D341Med (cell line): ENCODE measurements at places on chromosomes 11 and 22.

DNA sequence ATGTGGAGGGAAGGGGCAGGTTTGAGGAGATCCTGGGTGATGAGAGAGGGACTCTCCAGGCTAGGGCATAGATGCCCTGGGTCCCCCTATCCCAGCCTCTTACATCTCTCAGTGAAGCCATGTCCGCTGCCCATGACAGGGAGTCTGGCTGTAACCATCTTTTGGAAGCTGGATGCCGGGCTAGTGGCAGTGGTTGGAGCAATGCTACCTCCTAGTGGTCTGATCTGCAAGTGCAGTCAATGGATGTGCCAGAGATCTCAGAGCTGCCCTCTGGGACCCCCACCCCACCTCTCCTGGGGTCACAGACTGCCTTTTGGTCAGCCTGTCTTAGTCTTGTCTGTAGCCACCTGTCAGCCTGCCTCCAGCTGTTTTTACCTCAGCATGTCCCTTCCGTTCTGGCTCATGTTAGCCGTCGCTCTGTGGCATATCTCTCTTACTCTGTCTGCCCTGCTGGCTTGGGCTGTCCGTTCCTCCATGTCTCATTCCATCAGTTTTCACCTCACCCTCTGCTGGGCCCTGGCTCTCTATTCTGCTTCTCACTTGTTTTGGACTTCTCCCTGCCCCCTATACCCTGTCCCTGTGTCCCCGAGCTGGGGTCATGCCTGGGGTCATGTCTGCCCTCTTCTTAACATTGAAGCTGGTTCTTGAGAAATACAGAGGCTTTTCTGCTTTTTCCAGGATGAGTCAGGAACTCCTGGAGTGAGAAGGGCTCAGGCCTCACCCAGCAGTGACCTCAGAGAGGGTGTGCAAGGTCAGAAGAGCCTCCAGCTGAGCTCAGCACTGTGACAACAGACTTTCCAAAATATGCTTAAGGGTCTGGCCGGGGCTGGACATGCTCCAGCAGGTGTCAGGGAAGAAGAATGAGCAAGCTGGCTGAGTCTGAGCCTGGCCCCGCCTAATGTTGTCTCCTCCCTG lies 52.0 kb upstream of the THY1 start:
- peak; percentile 82 for DNase-seq

DNA sequence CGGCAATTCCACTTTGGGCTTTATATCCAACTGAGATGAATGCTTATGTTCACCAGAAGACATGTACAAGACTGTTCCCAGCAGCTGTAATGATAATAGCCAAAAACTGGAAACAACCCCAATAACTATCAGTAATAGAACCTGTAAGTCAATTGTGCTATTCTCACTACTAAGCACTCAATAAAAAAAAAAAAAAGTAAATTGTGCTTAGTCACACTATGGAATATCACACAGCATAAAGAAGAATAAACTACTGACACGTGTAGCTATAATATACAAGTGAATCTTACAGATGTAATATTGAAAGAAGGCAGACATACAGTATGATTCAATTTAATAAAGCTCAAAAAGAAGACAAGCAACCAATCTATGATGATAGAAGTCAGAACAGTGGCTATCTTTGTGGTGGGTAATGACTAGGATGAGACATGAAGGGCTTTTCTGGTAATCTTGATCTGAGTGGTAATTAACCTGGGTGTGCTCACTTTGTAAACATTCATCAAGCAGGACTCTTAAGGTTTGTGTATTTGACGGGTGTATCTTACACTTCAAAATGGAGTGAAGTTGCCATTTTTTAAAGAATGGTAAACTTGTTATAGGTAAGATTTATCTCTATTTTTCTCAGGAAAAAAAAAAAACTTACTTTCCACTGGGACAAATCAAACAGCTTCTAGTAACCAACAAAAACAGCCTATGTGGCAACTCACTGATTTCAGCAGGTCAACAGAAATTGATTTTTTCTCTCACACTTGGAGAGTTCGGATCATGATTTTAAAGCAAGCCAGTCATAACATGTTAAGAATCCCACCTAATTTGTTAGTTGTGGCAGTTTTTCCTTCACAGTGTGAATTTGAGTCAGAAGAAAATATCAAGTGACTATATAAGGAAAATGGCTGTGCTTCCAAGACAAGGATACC lies 84.2 kb downstream of the CCDC83 start:
- no peak for DNase-seq

GRCh38 chr11:134248910-134249480 lies 4.2 kb downstream of the THYN1 start:
- no peak for DNase-seq

DNA sequence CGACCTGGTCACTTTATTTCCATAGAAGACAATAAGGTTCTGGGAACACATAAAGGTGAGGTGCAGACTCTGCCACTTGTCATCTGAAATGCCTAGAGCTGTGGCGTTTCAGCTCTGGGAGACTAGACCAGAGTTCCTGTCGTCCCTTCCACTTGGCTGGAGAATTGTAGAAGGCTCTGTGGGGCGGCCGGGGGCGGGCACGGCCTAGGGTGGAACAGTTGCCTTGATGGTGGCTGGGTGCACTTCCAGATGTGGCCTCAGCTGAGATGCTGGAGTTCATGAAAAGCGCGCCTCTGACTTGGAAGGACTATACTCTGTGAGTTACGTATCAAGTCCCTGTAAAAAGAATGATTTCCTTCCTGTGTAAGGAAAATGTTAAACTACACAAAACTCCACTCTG lies 16.8 kb downstream of the TRMU start:
- no peak for DNase-seq

- DNase-seq, result no peak
Measured at GRCh38 chr11:124842305-124842704, 22.9 kb upstream of the ROBO3 start.

- DNase-seq, result no peak
Measured at GRCh38 chr11:10285148-10285802, 8.7 kb downstream of the SBF2 start.

GRCh38 chr11:118918128-118918685 lies 7.5 kb downstream of the BCL9L start:
- no peak for DNase-seq

DNA sequence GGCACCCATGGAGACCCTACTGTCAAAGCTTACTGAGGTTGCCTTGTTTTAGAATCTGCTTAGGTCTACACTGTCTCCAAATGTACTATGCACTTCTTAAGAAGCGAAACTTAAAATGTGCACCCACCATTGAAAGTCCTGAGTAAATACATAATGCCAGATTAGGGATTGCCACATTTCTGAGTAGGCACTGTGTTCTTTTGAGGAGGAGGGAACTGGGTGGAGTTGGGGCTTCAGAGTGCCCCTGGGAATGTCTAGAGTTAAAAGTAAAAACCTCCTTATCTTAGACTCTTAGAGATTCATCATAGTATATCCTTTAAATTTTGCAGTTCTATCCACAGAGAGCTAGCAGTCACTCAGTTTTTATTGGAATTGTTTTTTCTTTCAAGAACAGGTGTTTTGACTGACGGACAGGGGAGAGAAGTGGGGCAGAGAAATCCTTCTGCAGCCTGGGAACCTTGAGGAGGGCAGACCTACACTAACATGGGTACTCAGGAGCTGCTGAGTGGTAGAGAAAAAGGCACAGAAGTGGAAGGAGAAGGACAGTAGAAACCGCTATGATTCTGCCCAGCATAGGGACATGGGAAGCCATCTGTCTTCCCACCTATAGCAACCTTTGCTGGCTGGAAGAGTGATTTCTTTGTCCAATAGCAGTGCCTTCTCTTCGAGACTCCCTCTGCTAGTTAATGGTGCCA lies 33.4 kb upstream of the MICAL2 start:
- DNase-seq, result no peak

DNA sequence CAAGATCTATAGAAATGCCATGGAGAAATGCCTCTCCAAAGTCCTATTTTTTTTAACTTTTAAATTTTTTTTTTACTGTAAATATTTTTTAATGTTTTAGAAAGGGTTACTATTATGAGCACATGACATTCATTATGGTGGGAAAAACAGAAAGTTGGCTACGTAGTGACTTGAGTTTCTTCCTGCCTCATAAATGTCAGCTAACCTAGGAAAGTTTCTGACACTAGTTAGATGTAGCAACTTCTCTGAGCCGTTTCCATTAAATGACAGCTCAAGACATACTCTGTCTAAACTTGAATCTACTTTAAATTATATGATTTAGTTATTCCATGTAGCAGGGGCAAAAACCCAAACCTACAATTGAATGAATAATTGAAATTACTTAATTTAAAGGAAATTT lies 18.4 kb upstream of the CTSC start:
- no peak for DNase-seq

- peak; percentile 35 for DNase-seq
Measured at GRCh38 chr11:66334605-66335442, 1.4 kb downstream of the RIN1 start.

DNA sequence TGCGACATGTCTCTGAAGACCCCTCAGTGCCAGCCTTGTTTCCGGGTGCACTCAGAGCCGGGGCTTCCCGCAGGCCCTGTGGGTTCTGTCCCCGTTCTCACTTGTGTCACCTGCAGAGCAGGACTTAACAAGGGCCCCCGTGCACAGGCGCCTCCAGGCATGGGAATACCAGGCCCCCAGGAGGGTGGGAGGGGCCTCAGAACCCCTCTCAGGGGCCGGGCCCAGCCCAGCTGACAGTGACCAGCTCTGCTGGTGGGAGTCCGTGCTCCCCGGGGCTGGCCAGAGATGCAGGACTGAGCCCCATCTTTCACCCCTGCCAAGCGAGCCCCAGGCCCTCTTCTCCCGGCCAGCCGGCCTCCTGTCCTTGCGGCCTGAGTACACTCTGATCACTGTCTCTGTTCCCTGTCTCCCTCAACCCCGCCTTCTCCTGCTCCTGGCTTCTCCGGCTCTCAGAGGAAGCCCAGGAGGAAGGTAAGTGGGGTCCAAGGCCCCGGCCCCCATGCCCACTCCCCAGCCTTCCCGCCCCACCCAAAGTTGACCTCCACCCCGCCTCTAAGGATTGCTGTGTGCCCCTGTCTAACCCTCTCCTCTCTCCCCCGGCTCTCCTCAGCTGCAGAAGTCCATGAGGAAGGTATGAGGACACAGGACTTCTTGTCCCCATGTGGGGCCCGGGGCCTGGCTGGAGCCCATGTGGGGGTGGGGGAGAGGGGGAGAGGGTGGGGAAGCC lies 5.3 kb downstream of the TNNT3 start:
- no peak for DNase-seq

DNA sequence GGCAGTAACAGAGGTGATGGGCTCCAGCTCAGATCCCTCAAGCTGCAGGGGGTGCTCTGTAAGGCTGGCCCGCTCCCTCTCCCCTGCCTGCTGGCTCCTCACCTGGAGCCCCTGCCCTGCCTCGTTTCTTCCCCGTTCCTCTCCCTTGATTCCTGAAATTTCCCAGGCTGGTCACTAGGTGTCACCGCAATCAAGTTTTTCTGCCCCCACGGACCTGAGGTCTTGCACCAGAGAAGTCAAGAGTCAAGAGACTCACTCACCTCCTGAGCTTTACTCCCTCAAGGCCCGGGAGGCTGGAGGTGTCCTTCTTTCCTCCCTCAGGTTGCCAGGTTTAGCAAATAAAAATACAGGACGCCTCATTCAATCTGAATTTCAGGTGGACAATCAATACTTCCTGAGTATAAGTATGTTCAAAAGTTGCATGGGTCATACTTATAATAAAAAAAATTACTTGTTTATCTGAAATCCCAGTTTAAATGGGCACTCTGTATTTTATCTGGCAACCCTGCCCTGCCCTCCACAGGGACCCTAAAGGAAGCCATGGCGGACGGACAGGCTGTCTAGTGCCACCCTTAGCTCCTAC lies 69.2 kb downstream of the SCUBE1 start:
- peak; percentile 85 for DNase-seq

DNA sequence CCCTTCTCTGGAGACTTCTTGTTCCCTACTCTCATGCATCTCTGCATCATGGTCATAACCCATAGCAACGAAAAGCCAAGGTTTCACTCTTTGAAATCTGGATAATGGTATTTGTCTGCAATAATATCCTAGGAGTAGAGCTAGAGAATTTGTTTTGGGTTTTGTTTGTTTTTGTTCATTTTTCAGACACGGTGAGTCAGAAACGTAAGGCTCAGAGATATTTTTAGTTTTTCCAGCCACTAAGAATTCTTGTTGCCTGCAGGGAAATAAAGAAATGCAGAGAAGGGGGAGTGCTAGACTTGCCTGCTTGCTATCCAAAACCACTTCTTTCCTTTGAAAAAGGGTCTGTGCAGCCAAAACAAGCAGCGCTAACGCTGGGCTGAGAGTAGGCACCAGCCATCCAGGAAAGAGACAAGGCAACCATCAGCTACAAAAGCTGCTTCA lies 26.0 kb downstream of the POU2AF3 start:
- DNase-seq, result no peak

DNA sequence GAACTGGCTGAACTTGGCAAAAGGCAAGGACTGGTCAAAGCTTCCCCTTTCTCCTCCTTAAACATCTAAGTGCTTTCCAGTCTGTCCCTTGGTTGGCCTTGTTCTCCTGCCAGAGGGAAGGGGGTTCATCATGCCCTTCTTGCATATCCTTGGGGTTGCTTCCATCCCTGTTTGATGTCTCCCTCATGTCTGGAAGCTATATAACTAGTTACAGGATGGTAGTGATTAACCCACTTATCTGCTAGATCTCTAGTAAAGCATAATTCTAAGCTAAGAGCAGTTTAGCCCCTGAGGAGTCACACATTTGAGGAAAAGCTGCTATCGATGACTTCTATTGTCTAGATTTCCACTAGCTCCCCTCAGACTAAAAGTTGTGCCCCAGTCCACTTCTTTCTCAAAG lies 22.9 kb downstream of the APOL5 start:
- no peak for DNase-seq

DNA sequence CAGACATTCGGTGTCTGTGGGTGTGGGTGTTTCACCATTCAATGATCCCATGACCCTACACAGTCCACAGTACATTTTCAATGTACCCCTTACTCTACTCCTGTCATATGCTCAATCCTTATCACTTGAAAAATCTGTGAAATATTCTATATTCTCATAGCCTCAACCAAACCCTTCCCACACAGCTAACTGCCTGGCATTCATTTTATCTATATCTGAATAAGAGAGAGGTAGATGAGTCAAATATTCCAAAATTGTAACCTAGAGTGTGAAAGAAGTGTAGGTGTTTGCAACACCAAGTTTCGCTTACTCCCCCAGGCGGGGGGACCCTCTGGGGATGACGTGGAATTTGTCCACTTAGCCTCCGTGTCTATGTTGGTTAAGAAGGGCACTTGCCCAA lies 354.8 kb downstream of the ETS1 start:
- DNase-seq, result no peak

DNA sequence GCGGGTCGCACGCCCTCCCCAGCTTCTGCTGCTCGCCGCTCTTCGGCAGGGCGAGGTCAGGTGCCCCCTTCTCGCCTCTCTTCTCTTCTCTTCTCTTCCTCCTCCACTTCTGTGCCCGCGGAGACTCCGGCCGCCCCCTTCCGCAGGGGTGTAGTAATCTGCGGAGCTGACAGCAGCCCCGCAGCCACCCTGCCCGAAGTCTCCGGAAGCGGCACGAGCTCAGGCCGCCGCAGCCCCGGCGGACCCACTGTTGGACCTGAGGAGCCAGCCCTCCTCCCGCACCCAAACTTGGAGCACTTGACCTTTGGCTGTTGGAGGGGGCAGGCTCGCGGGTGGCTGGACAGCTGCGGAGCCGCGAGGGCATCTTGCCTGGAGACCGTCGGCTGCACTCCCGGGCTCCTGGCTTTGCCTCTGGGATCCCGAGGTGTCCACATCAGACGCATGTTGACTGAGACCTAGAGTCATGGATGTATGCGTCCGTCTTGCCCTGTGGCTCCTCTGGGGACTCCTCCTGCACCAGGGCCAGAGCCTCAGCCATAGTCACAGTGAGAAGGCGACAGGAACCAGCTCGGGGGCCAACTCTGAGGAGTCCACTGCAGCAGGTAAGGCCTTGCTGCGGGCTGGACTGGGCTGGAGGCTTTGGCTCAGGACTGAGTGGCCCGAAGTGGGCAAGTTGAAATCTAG lies 486 bp downstream of the STIM1 start:
- DNase-seq, result peak; percentile 63
